AG09319 (cell line): ENCODE measurements at places on chromosomes 4 and X.

GRCh38 chrX:44431194-44431593, 87.7 kb upstream of the EFHC2 start:
- DNase-seq = no peak

DNA sequence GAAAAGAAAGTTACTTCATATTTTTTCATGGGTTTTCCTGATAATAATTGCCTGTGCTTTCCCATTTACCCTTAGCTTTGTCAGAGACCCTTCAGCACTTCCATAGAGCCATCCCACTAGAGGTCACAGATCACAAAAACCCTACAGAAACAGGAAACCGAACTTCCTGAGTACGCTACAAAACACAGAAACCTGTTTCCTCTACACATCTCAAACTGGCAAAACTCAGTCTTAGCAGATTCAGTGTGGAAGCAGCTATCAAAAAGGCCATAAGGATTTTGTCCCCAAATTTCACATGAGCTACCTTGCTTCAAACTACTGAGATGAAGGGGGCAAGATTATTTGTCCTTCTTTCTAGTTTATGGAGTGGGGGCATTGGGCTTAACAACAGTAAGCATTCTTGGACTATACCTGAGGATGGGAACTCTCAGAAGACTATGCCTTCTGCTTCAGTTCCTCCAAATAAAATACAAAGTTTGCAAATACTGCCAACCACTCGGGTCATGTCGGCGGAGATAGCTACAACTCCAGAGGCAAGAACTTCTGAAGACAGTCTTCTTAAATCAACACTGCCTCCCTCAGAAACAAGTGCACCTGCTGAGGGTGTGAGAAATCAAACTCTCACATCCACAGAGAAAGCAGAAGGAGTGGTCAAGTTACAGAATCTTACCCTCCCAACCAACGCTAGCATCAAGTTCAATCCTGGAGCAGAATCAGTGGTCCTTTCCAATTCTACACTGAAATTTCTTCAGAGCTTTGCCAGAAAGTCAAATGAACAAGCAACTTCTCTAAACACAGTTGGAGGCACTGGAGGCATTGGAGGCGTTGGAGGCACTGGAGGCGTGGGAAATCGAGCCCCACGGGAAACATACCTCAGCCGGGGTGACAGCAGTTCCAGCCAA, at the start of gene MMRN1:
MMRN1 (plus strand) TSS at position 206 of the 902 bp plus-strand sequence; CDS start at position 324, 118 bp downstream.
- DNase-seq = no peak

GRCh38 chr4:145929415-145930178, 9.0 kb downstream of the ZNF827 start:
- DNase-seq = no peak

- DNase-seq = no peak
These were observed 623.8 kb downstream of the EPHA5 start for GRCh38 chr4:65046192-65047133.

DNA sequence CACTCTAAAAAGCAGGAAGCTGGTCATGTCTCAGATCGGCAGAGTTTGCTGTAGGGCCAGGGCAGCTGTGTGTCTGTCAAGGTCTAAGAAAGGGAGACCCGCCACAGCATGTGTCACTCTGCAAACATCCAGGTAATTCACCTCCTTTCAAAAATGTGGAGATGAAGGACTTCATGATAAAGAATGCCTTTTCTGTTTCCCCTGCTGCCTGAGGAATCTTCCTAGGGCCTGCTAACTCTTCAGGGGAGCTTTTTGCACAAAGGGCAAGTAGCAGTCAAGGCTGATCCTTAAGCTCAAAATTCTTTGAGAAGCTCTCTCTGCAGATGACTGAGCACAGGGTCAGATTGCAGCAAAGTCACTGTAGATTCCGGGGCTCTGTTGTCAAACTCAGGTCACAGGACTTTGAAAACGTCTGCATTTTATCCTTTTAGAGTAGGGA, 21.1 kb downstream of the RASL11B start:
- no peak for DNase-seq

DNA sequence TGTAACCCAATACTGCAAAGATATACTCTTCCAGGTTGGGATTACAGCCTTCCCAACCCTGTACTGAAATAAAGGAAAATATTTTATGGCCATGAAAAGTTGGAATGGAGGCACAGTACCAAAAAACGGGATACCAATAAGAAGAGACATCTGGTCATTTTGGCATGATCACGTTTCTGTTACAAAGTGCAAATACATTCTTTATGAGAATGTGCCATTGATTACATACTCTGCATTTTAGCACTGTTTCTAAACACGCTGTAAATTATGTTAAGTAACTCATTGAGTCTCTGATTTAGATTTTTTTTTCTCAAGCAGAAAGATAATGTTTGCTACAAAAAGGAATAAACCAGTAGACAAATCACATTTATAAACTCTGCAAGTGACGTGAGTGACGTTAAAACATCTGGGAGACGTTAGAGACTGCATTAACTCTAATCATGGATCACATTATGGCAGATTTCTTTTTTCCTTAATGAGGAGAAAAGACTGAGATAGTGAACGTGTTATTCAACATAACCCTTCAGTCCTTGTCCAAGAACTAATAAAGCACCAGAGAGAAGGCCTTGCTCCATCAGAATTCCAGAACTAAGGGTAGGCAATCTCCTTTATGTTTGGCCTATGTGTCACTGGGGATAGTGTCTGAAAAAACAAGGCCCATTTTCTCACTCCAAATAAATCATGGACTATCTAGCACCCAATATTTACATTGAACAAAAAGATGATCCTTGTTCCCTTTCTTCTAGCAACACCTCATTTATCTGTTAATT, 31.0 kb downstream of the UNC5C start:
- no peak for DNase-seq

DNA sequence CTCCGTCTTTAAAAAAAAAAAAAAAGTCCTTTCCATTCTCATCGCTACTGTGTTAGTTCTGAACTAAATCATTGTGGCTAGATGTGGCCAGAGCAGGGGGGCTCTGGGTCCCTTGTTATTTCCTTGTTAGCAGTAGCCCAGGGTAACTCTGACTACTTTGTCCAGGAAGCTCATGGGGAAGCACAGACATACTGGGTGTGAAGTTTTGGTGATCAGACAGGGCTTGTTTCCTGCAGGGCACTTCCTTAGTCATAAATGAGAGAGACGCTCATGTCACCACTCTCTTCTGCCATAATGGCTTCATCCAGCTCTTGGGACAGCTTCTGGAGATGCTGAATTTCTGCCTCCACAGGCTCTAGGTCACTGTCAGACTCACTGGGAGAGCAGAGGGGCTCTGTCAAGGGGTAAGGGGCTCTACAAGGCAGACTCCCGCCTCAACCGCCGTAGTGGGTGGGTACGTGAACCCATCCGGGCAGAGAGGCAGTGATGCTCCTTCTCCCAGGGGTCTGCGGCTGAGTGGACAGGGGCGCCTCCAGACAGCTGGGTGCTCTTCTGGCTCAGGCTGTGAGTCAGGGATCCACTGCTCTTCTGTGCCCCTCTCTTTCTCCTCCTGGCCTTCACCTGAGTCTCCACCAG, 12.9 kb downstream of the STIM2 start:
- no peak for DNase-seq

DNA sequence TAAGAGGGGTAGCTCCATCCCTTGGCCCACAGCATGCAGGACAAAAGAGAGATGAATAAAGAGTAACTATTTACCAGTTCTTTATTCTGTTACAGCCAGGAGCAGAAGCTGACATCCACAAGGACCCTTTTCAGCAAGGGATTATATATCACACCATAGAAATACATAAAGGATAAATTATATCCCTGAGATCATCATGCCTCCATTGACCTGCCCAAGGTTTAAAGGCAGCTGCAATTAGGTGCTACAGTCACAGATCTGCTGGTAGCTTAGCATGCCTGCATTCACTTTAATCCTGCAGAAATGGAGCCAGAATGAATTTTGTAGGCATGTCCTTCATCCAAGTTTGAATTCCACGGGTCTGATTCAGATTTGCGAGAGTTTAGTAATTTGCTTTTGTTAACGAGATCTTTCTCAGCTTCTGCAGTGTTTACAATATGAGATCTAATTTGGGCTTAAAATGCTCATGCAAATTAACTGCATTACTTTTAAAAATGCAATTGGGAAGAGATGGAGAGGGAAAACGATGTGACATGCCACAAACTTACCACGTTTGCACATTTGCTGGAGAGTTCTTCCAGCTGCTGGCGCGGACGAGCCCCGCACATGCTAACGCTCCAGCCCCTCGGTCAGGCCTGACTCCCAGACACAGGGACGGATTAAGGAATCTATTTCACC, 327.0 kb upstream of the NOCT start:
- no peak for DNase-seq

GRCh38 chrX:18288716-18289115, 65.8 kb downstream of the SCML2 start:
- DNase-seq = no peak

DNA sequence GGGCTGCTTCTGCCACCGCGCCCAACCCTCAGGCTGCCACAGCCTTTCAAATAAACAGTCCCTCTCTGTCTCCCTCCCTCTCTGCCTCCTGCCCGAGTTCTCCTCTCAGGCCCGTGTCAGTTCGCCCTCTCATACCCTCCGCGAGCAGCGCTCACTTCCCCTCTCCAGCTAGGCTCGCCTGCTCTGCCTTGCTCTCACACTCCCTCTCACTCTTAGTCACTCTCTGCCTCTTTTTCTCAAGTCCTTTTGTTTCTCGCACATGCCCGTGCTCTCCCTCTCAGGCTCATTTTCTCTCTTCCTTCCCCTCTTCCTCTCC, 3.2 kb downstream of the EFNB1 start:
- peak; percentile 25 for DNase-seq
